COR-L47 (cell line): ENCODE measurements at places on chromosomes 6 and 20.

DNA sequence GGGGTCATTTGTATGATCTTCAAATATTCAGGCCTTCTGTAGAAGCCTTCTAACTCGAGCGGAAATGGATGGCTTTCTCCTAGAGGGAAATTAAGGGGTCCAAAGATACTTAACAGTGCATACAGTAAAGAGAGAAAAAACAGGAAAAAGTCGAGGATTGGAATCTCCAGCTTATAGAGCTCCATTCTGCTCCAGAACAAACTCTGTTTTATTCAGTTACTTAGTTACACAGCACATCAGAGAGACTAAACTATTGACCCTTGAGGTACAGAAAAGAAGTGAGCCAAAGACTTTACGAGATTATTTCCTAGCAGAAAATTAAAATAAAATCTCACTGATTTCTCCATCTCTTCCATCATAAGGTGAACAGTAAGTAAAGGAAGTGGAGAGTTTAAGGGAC lies 43.8 kb upstream of the DSE start:
- no peak for DNase-seq

DNA sequence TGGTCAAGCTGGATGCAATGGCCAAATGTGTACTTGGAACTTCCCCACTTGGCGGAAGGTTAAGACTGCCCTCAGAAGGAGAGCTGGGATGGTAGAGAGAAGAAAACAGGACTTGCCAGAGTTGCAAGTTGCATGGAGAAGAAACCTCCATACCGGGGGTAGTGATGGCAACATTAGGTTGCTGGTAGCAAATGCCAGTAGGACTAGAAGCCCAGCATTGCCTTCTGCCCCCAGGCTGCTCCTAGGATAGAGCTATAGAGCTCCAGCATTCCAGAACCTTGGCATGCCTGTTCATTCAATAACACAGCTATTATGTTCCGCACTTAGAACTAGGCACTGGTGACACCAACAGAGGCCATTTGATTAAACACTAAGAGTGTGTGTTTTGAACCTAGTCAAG lies 26.6 kb downstream of the TFEB start:
- no peak for DNase-seq

- DNase-seq: no peak
Observed at GRCh38 chr20:46688151-46689081, 828 bp downstream of the TP53RK start.

GRCh38 chr6:140436023-140436811 lies 1061.8 kb upstream of the CITED2 start:
- DNase-seq: no peak

GRCh38 chr6:8837343-8837742 lies 402.0 kb upstream of the SLC35B3 start:
- DNase-seq: no peak

GRCh38 chr20:52972965-52973819 lies 1.0 kb downstream of the TSHZ2 start:
- no peak for DNase-seq

DNA sequence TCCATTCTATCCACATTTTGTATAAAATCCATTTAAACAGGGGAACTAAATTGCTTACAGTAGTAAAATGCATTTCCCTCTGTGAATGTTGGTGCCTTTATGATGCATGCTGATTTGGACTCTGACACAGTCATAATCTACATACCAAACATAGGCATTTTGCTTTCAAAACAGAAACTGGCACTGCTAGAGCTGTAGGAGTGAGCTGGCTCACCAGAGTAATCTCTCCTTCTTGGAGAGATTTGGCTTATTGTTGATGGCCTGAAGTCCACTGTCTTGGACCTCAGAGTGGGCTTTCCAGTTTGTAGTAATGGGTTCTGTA lies 363.2 kb upstream of the FLRT3 start:
- DNase-seq: no peak

- no peak for DNase-seq
Observed at GRCh38 chr6:51996296-51996947, 91.0 kb downstream of the PKHD1 start.

GRCh38 chr6:7282097-7282906 lies 30.7 kb downstream of the SSR1 start:
- no peak for DNase-seq

- DNase-seq: no peak
Observed at GRCh38 chr6:17278289-17279063, 2.7 kb upstream of the RBM24 start.

DNA sequence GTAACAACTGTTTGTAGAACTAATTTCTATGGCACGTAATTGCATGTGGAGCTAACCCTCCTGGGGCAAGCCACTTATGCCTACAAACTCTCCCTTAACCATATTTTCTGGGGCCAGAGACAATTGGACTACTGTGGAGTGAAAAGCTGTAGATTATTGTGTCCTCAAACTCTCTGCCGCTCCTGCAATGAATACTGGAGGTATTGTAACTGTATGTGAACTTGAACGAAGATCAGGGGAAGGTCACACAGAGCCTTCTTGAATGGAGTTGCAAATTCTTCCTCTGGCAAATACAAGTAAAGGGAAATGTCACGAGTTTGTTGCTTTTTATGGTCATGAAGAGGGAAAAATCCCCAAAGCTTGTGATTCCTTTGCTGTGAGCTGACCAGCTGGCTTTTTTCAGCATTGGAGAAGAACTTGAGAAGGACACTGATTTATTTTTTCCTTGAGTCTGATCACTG lies 18.2 kb downstream of the AKAP12 start:
- DNase-seq: no peak

GRCh38 chr20:13455713-13456112 lies 183.0 kb downstream of the TASP1 start:
- no peak for DNase-seq

GRCh38 chr6:9943986-9944385 lies 470.9 kb downstream of the TFAP2A start:
- no peak for DNase-seq

DNA sequence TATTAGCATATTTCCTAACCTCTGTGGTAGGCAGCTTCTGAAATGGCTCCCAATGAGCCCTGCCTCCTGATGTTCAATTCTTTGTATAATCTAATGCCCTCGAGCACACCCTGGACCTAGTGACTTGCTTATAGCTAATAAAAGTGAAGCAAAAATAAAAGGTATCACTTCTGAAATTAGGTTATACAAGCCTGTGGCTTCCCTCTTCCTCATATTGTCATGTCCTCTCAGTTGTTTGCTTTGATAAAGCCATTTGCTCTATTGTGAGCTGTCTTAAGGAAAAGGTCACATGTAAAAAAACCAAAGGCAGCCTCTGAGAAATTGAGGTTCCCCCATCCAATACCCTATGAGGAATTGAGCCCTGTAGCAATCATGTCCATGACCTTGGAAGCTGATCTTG lies 442.1 kb upstream of the ADGRB3 start:
- no peak for DNase-seq

DNA sequence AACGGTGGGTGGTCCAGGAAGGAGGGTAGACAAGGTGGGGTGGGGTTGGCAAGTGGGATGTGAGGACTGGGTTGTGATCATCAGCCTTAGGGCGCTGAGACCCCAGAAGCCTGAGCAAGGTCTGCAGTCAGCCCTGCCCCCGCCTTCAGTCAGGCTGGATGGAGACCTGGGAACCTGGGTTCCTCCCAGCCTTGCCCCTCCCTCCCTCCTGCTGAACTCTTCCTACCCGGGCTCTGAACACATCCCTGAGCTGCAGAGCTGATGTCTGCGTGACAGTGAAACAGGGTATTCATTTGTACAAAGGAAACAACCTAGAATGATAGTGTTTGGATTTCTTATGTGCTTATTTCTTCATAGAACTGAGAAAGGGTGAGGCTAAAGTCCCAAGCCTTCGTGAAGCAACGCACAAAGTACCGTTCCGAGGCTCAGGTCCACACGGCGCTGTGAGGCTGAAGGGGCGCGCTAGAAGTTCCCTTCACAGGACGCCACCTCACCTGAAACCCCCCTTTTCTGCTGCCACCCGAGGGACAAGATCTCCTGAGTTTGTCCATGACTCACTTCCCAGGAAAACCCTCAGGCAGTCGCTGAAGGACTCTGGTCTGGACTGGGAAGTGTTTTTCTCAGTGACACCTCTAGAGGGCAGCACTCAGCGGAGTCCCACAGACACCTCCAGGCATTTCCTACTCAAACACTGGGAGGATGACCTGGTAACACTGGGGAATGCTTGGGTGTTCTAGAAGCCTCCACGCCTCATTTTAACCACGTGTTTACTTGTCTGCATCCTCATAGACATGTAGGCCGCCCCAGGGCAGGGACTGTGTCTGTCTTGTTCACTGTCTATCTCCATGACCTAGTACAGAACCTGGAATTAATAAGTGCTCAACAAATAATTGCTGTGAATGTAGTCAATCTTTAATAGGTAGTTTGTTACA lies 1.2 kb downstream of the GSTA5 start:
- peak; percentile 8 for DNase-seq

GRCh38 chr6:6659600-6660327 lies 71.2 kb downstream of the LY86 start:
- no peak for DNase-seq

GRCh38 chr6:133769463-133769862 lies 119.5 kb upstream of the TCF21 start:
- DNase-seq: no peak

DNA sequence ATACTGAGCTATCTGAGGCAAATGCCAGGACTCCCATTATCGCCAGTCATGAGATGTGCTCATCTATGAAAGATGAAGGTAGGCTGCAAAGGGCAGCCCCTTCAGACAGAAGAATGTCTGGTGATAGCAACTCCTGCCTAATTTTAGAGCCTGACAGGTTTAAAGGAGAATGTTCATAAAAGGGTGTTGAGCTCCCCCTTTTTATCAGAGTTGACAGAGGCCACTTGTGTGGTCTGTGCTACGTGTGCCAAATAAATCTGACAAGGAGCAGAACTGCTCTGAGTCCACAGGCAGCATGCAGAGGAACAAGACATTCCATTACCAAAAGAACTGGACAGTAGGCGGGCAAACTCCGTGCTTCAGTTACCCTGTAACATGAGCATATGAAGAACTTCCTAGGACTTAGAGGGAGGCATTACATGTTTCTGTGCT lies 101.8 kb downstream of the PREP start:
- no peak for DNase-seq

DNA sequence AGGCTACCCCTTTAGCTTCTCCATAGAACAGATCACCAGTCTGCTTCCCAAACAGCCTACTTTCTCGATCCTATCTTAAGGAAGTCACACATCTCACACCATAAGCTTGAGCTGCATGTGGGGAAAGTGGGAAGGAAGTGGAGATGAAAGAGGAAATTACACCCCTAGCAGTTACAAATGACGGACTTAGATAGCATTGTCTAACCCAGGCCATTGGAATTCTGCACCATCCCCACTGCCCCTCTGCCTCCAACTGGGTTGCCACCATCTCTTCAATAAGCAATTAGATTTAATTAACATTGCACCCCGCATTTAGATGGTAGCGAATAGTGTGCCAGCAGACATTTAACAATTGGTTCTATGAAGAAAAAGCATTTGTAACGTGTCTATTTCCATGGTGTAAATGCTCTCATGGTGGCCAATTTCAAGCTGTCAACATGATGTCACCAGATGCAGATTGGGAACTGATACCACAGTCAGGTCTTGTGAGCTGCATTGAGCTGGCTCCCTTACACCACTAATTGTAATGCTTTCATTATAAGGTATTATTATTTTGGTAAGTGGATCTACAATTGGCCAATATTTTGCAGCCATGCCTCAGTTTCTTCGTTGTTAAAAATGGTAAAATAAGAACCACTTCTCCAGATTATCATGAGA lies 124.7 kb downstream of the CD24 start:
- DNase-seq: no peak

- DNase-seq: peak; percentile 22
Observed at GRCh38 chr20:46681032-46681854, 8.0 kb downstream of the TP53RK start.

DNA sequence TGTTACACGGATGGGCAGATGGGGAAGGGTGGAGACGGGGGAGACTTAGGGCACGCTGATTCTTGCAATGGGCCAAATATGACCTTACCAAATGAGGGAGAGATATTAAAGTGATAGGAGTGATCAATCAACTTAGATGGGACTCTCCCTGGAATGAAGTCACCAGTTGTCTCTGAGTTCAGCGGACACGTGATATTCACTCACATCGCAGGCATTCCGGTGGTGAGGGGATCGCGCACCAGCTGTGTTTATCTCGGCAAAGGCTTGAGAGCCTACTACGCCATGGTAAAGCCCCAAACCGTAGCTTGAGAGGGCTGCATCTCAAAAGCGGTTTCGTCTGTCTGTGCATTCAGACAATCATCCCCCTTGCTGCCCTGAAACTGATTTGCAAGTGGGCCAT lies 5.5 kb downstream of the BMP7 start:
- no peak for DNase-seq

DNA sequence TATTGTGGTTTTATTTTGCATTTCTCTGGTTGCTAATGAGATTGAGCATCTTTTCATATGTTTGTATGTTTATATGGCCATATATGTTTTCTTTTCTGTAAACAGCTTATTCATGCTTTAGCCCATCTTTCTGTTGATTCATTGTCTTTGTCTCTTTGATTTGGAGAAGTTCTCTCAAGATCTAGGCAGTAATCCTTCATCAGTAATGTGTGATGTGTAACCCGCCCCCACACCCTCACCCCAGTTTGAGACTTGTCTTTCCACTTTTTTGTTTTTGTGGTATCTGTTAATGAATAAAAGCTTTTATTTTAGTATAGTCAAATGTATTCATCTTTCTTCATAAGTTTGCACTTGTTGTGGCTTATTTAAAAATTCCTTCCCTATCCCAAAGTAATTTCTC lies 26.0 kb downstream of the ZC3H12D start:
- no peak for DNase-seq

- peak; percentile 12 for DNase-seq
Observed at GRCh38 chr20:2006452-2007361, 12.8 kb upstream of the PDYN start.

- no peak for DNase-seq
Observed at GRCh38 chr6:45026003-45026516, 302.1 kb upstream of the RUNX2 start.

- peak; percentile 87 for DNase-seq
Observed at GRCh38 chr20:25090492-25091429, 8.8 kb upstream of the VSX1 start.

- DNase-seq: no peak
Observed at GRCh38 chr6:128494440-128494839, 26.0 kb downstream of the PTPRK start.

DNA sequence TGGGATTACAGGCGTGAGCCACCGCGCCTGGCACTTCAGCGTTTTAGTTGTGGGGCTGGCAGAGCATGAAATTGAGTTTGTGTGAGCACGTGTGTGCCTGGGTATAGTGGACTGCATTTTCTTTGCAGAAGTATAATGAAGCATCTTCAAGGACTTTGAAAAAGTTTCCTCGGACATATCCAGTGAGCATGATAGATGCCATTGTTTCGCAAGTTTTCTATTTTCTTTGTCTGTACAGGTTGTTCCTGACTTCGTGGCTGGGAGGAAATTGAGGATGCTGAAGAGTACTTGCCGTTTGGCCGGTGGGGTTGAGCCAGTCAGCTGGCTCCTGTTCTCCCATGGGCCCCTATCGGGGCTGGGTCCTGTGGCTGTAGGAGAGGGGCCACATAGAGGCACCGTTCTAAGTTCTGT lies 55.9 kb downstream of the RREB1 start:
- no peak for DNase-seq
